ENCODE measurements at places on chromosomes 5 and 9.

DNA sequence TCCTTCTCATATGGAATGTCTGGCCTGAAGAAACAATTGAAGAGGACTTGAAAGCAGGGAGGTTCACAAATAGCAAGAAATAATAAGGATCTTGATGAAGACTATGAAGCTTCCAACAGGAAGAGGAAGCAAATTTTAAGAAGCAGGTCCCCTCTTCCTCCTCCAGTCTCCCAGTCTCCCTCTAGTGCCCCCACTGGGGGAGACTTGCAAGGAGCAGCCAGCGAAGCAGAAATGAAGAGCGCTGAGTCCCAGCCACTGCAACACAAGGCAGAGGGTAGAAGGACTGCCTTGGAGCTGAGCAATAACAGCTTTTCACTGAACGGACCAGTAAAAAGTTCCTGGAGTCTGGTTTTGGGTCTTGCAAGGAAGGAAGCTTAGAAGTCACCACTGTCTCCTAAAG is 32.6 kb upstream of the ACO1 start:
- DNase-seq: no peak

GRCh38 chr5:144503123-144503522 is 332.4 kb downstream of the KCTD16 start:
- DNase-seq: no peak

DNA sequence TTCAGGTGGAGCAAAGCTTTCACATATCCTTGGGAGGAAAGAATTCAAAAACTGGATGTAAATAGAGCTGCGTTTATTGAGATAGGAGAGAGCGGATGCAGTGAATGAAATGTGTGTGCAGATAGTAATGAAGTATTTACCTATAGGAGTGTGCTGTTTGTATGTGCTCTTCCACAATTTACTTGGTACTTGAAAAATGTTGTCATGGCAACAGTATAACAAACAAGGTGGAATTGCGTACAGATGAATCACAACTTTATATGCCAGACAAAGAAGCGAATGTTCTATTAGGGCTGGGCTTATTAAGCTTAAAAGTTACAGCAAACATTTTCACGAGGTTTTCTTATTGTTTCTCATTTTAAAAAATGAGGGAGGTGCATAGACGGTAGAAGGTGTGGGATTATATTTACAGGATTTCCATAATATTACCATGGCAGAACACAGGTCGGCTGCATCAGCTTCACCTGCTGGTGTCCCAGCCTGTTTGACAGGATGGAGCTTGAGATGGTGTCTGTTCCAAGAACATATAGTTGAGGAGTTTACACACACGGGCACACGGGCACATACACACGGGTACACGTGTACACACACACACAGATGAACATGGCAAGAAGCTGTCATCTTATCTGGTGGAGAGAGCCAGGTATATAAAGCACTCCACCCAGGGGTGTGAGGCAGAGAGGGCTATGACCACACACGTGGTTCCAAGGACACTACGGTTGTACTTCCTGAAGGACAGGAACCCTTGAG is 155.7 kb downstream of the RMI1 start:
- peak; percentile 79 for DNase-seq

GRCh38 chr9:89882930-89883361 is 278.1 kb downstream of the GADD45G start:
- no peak for DNase-seq

DNA sequence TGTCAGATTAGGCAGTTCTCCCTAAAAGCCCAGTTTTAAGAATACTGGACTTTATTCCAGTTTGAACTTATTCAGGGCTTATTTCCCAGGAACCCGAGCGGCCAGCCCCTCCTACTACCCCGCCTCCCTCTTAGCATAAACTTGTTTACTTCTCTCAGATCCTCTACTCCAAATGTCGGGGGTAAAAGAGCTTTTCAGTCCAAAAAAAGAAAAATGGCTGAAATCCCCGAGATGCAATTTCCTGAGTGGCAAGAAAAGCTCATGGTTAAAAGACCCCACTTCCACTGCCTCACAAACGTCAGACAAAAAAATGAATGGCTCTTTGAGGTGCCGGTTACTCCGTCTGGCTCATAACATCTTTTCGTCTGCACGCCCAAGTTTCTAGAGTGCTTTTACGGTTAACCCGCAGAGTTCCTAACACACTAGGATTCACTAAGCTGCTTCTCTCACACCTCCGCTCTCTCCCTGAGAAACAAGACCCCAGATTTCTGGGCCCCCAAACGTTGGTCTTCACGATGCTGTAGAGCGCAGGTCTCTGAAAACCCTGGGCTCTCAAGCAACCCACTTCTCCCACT is 402 bp downstream of the BRD8 start:
- peak; percentile 41 for DNase-seq

- no peak for DNase-seq
Measured at GRCh38 chr5:57094753-57095683, 78.8 kb upstream of the GPBP1 start.

- no peak for DNase-seq
Measured at GRCh38 chr9:134554373-134555093, 87.1 kb upstream of the COL5A1 start.

GRCh38 chr5:56176155-56176798 is 56.9 kb downstream of the ANKRD55 start:
- DNase-seq: no peak

DNA sequence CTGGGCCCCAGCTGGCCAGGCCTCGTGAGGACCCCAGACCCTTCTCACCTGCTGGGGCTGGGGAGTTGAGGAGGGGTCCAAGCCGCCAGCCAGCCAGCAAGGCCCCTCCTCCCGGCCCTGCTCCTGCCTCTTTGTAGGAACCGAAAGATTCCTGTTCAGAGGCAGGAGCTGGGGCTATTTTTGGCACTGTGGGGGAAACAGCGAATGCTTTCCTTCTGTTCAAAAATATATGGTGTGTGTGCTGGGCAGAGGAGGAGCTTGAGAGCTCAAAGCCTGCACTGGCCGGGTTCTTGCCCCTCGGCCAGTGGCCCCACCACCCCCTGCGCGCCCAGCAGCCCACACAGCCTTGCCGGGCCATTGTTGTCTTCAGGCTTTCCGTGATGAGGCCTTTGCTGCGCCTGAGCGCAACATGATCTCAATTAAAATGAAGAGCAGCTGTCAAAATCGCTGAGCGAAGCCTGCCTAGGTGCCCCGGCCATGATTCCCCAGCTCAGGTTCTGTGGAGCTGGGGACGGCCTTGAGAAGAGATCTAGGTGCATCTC is 13.4 kb downstream of the NCS1 start:
- DNase-seq: peak; percentile 47

GRCh38 chr5:99060306-99061261 is 131.8 kb upstream of the CHD1 start:
- peak; percentile 61 for DNase-seq

DNA sequence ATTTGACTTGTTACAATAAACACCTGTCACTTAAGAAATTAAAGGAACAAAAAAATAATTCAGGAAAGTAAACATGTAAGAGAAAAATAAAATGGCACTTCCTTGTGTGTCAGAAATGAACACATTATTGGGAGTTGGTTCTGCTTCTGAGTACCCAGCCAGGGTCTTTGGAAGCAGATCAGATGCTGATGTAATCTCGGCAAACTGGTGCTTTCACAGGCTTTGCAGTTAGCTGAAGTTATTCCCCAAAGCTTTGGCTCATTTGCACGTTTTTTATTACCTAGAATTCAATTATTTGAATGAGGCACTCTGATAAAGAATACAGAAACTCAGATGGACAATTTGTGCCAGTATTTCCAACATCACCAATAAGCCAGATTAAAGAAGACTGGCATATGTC is 10.9 kb downstream of the CDH18 start:
- no peak for DNase-seq

- no peak for DNase-seq
Measured at GRCh38 chr9:106962615-106963363, 99.8 kb downstream of the ZNF462 start.

DNA sequence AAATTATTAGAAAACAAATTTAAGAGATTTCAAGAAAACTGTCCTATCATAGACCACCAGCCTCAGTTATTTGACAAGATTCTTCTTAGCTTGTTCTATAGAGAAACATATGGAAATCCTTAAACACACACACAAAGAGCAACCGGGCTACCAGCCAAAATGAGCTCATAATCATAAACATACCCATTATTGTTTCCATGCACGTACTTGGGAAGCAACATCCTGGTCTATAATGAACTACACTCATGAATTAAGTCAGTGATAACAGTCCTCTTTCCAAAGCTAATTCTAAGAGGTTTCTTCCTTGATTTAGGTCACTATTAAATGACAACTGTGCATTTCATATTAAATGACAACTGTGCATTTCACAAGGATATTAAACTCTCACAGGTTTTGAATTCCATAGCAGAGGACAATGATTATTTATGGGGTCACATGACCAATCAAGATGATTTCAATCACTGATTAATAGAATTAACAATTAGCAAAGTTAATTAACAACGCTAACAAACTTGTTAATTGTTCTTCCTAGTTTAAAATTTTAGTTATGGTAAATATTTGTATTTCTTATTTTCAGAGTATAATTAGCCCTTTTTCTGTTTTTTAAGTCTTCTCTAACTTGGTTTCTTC is 77.0 kb downstream of the OXCT1 start:
- DNase-seq: no peak

DNA sequence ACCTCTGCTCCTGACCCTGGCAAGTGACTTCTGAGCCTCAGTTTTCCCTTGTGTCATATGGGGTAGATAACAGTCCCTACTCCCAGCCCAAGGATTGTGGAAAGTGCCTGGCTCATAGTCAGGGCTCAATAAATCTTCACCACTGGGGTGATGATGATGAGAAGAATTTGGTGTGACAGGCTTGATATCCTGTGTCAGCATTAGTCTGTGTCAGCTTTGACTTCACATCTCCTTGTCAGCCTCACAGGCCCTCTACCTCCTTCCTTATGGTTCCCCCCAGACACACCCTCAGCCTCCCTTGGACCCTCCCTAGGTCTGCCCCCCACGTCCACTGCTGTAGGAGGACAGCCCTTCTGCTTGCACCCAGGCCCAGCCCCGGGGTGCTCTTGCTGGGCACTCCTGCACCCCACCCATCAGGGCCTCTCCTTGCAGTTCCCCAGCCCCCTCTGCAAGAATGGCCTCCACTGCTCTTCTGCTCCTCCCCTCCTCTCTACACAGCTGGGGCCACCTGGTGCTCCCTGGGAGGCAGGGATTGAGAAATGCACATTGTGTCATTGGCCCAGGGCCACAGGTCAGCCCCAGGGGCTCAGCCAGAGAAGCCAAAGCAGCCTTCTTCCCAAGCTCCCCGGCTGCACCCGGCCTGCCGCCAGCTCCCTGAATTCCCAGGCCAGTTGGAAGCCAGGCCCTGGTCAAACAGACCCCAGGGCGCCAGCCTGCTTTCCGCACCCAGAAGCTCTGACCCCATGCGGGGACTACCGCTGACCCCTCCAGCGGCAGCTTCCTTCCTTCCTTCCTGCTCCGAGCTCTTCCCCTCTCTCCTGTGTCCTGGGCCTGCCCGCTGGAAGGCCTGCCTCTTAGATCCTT is 7.7 kb downstream of the FGFR4 start:
- no peak for DNase-seq

DNA sequence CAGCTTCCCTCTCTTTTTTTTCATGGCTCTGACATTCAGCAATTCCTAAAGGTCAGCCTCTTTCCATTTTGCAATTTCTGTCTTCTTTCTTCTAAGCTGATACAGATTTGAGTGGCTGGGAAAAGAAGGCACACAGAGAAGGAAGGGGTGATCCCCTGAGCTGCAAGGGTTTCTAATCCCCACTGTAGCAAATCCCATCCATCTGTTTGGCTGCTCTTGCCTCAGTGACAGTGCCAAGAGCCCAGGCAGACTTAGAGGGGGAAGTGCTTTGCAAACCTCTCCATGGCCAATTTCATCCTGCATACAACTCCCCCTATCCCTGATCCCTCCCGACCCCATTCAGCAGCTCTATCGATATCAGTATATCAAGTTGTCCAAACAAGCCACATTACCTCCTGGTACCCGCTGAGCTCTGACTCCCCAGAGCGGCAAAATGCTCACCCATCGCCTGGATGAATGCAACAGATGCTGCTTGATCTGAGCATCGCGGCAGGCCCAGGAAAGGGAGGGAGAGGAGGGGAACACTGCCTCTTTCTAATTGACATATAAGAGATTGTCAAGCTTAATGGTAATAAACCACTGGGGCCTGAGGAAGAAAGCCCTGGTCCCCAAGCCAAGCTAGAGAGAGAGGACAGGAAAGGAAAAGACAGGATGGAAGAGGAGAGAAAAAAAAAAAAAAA is 268.9 kb downstream of the ASTN2 start:
- no peak for DNase-seq

- no peak for DNase-seq
Measured at GRCh38 chr5:76303921-76304320, 99.2 kb upstream of the IQGAP2 start.

Data from COLO829 (cell line).